ENCODE measurements at places on chromosomes 12 and 14.

GRCh38 chr14:30290001-30290400, 269.0 kb upstream of the G2E3 start:
- DNase-seq: no peak

GRCh38 chr14:77268989-77269600, 1.9 kb downstream of the NGB start:
- no peak for DNase-seq

DNA sequence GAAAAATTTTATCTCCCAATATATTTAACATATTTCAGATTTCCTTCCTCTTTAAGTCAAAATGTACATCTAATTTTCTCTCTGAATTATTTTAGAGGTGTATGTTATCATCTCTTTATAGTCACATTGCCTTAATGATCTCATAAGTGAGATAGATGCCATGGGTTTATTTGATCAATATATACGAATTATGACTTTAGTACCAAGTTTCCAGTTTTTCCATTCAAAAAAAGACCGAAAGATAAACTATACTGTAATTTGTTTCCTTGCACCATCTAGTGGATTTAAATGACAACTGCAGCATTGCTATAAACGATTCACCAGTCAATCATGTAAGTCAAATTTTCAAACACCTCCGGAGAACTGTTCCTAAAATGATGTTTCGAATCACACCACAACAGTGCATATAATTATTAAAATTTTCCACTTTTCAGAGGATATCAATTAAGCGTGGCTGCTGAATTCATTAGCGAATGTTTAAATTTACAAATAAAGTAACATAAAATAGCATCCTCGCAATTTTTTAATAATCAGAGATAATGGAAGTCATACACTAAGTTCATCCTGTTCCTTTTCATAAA, 419 bp upstream of the ATXN7L3B start:
- DNase-seq: peak; percentile 3

- peak; percentile 74 for DNase-seq
These were observed at the start of gene TRMT61A for GRCh38 chr14:103528587-103529382. TSS of gene TRMT61A (plus strand) at chr14:103529196. CDS start at chr14:103529979, 783 bp downstream.

DNA sequence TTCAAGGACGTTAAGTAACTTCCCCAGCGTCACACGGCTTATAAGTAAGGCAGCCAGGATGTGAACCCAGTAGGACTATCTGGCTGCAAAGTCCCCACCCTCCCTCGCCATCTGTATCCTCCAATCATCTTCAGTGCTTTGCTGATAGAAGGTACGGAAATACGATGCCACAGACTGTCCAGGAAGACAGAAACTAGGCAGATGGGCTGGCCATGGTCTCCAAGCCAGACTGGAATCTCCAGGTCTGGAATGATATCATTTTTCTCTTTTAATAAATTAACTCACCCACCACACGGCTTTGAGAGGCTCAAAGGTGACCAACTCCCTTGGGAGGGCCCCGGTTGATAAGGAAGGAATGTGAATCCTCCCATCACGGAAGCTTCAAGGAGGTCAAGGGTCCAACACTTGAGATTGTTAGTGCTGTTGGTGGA, 16.3 kb upstream of the BDKRB1 start:
- no peak for DNase-seq

DNA sequence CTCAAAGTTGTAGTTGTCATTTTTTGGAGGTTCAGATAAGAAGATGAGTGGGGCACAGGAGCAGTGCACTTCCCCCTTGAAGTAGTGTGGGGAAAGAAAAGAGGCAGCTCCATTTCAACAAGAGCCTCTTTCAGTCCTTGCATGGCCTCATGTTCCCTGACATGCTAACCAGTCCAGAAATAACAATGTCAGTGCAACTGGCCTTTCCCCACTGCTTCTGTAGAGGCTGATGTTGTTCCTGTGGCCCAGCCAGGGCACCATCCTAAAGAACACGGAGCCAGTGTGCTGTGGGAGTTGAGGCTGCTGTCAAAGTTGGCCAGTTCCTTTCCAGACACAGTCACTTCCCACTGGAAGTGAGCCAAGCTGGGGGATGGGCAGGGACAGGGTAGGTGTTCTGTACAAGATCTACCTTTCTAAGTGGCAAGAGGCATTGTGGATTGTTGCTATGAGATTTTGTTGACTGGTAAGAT, 77.7 kb upstream of the SLC38A2 start:
- DNase-seq: no peak

- no peak for DNase-seq
These were observed 174.4 kb downstream of the PTPRO start for GRCh38 chr12:15496738-15497137.

- DNase-seq: no peak
These were observed 40.4 kb upstream of the ETV6 start for GRCh38 chr12:11609045-11609444.

DNA sequence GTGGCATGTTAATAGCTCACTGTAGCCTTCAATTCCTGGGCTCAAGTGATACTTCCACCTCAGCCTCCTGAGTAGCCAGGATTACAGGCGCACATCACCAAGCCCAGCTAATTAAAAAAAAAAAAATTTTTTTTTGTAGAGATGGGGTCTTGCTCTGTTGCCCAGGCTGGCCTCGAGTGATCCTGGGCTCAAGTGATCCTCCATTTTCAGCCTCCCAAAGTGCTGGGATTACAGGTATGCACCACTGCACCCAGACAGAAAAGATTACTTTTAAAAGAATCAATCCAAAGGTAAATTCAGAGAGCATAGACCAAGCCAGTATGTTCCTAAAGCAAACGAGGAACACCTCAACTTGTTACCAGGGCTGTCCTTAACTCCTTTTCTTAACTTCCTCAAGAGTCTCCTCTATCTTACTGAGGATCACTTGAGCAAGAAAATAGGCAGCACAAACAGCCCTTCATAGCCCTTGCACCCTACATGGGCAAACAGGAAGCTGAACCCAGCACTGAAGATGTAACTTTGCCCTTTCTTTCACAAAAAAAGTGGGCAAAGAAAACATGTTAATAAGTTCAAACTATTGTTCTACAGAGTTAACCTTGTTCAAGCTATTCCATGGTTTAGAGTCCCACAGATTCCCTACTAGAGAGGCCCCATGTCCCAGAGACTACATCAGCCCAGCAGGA, 11.3 kb downstream of the CS start:
- no peak for DNase-seq

DNA sequence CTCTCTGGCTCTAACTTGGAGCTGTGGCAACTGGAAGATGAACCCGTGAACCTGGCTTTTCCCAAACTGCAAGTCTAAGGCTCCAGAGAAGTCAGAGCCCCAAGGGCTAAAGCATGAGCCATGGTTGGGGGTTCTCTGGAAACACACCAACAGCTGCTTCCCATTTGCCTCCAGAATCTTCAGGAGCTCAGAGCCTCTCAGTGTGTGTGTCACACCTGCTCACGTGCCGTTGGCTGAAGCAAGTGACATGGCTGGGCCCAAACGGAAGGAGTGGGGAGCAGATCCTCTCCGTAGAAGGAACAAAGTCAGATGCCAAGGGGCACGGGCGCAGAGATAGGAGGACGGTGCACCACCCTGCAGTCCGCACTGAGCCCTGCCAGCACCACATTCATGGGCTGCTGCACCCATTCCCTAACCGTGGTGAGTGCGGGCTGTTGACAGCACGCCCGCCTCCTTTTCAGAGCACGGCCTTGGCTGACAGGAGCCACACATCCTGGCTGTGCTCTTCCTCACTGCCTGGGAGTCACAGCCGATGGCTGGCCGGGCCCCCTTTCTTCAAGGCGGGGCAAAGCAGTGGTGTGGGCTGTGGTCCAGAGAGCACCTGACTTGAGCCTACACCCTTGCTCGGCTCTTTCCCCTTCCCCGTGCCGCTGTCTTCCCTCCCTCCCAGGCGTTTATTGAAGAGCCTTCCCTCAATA, 16.6 kb upstream of the TRAF3 start:
- DNase-seq: no peak

GRCh38 chr12:13474381-13474780, 277.9 kb downstream of the EMP1 start:
- no peak for DNase-seq

- DNase-seq: no peak
These were observed 7.1 kb downstream of the ETV6 start for GRCh38 chr12:11656550-11656949.

DNA sequence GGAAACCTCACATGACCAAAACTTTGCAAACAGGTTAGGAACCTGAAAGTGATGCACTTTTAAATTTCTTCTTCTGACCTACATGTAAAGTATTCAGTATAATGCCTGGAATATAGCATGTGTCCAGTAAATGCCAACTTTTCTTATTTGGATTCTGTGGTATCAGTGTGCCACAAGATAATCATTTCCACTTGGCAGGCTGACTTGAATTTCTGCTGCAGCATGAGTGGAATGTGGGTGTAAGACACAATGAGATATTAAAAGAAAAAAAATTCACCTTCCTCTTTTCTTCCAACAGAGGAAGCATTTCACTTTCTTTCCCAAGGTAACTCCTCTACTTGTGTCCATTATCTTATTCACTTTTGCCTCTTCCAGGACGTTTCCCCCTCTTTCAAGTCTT, 141.9 kb upstream of the PRKD1 start:
- no peak for DNase-seq

DNA sequence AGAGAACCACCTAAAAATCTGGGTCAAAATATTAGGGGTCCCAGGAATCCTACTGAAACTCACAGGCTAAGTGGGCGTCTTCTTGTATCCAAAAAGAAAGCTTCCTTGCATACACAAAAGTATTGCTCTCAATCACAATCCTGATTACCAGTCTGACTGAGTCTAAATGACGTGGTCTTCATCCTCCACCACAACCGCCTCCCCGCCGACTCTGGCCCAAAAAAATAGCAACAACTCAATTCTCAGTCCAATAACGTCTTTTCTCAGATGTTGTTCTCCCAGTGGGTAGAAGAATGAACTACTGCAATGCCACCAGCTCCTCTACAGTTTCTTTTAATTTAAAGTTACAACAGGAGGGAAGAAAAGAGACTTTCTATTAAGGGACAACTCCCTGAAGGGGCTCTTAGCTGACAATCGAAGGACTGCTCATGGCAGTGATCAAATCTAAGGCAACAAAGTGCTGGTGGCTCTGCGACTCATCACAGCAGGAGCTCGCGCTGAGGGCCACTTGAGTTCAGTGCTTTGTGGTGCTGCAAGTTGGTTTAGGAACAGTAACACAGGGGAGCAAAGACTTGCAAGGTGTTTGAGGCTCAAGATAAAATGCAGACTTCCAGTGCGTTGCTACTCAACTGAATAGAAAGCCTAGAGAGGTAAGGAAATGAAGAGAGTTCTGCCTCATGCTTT, 394.1 kb downstream of the BCAT1 start:
- DNase-seq: no peak

- DNase-seq: peak; percentile 59
These were observed 199.5 kb upstream of the SFSWAP start for GRCh38 chr12:131511391-131511802.

DNA sequence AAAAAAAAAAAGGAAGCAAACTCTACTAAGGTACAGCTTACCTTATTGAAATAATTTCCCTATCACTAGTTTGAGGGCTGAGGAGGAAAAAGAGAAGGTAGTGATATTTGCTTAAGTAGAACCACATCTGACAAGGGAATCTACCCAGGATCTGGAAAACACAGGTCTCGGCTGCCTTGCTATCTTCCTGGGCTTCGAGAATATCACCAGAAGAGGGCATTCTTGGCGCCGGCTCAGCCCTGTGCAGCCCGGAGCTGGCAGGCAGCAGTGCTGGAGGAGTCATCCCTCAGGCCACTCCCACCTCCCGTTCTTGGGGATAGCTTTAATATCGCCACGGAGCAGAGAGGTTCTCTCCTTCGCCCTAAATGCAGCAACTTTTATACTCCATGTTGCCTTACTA, 1181.2 kb downstream of the VRK1 start:
- DNase-seq: peak; percentile 79

DNA sequence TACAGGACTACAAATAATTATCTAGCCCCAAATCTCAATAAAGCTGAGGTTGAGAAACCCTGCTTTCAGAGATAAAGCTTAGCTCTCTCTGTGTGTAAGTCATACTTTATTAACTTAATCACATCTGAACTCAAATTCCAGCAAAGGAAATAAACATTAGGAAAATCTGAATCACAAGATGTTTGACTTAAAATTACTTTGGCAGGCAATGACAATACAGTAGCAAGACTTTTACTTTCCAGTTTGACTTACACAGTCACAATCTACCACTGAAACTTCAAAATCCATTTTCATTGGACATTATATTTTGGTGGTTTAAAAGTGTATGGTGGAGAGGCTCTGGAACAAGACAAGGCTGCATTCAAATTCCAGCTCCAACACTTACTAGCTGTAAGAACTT, 11.4 kb downstream of the TMEM116 start:
- no peak for DNase-seq

GRCh38 chr12:26786491-26786864, 46.5 kb downstream of the ITPR2 start:
- DNase-seq: no peak

- DNase-seq: no peak
These were observed 114.2 kb downstream of the PCNX1 start for GRCh38 chr14:71021347-71022011.

- DNase-seq: no peak
These were observed 264.6 kb upstream of the TMTC1 start for GRCh38 chr12:30048371-30048770.

DNA sequence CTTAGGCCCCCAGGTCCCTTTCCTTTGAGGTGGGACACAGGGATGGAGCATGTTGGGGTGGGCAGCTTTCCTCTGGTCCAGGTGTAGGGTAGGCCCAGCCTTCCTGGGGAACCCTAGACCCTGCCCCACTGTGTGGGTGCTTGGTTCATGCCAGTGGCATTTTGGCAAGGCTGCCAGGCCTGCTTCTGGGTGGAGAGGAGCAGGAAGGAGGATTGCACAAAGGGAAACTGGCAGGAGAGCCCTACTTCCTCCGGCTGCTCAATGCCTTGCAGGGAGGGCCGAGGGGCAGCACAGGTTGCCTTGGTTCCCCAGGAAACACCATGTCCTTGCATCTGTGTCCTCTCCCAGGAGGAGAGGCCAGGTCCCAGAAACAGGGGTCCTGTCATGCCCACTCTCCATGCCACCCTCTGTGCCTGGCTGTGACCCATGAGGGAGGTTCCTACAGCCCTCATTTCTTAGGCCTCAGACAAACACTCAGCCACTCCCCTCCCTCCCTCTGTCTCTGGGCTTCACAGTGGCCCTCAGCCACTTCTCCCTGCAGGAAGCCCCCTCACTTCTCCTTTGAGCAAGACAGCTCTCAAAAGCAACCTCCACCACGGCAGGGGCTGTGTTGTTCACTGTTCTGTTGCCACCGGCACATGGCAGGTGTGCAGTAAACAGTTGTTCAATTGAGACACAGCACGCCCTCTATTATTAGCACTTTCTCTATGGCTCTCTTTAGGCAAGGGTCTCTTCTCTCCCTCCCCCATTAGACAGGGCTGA, 6.8 kb upstream of the KRT80 start:
- DNase-seq: no peak
